ENCODE measurements at places on chromosomes 6 and 20.

DNA sequence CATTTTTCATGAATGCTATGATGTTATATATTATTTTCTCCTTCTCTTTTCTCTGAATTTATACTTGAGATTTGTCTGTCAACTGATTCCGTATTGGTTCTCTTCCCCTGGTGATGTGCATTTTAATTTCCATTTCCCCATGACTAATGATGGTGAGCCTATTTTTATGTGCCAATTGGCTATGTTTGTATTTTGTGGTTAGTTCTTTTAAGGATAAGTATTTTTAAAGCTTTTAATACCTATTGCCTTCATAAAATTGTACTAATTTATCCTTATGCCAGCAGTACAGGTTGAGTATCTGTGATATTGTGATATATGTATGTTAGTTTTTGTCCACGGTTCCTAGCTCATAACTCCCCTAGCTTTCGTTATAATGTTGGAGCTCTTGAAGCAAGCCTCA, 2.8 kb downstream of the POLH start:
- H3K27ac ChIP-seq: no peak overlapping the region
- H3K4me3 ChIP-seq: no peak overlapping the region
- peaks cover 3% of the 10 kb centered on the region for H3K36me3 ChIP-seq
- no peaks in the 10 kb centered on the region for H3K27me3 ChIP-seq

DNA sequence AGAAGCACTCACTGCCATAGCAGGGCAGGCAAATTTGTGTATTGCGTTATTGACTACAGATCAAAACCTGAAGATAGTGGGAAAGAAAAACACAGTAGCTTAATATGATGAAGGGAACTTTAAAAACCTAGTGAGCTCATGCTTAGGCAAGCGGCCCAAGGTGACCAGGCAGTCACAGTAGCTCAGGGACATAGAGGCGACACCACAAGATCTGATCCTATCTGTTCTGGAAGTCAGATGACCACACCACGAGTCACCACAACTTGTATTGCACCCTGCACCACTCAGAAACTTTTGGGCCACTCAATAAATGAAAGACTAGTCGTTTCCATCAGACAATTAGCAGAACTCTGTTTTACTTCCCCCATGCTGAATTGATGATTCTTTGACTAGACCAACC, 4.9 kb downstream of the CLIC5 start:
- H3K4me3 ChIP-seq: no peak overlapping the region
- H3K36me3 ChIP-seq: no peaks in the 10 kb centered on the region
- H3K27me3 ChIP-seq: no peaks in the 10 kb centered on the region
- H3K27ac ChIP-seq: no peak overlapping the region
- peaks cover 16% of the 10 kb centered on the region for H3K4me1 ChIP-seq
- DNase-seq: no peak

DNA sequence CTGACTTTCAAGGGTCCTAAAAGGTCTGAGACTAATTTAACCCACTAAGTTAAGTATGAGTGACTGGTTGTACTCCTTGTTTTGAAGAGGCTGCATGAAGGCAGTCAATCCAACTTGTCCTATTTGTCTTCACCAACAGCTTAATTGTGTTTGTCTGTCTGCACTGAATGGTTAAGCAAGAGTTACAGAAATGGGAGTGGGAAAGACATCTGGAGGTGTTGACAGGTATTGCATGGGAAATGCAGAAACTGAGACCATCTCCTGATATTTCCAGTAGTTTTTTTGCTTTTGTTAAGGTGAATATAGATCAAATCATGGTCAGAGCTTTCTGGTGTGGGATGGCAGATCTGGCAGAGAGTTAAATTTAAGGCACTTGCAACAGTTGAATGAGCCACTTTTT, 6.5 kb downstream of the FUT9 start:
- H3K4me3 ChIP-seq: no peak overlapping the region
- no peak for DNase-seq
- no peaks in the 10 kb centered on the region for H3K36me3 ChIP-seq
- H3K27me3 ChIP-seq: no peaks in the 10 kb centered on the region
- no peak overlapping the region for H3K27ac ChIP-seq

GRCh38 chr6:38528196-38528965, 111.3 kb downstream of the BTBD9 start:
- DNase-seq: no peak
- no peak overlapping the region for H3K27ac ChIP-seq
- no peaks in the 10 kb centered on the region for H3K4me1 ChIP-seq
- H3K36me3 ChIP-seq: no peaks in the 10 kb centered on the region
- H3K4me3 ChIP-seq: no peak overlapping the region

DNA sequence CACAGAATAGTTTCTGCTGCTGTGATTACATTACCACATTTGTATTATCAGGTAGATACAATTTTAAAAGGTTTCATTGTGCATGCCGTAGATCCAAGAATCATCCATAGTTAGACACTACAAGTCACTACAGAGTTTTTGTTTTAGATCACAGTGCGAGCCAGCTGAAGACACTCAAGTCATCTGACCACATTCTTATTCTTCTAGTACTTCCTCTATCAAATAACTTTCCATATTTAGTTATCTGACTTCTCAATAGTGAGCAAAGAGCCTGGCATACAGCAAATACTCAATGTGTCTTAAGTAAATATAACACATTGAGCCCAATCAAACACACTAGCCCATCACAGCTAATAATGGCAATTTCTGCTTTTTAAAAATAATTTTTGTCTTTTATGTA, 195.4 kb downstream of the ASCC3 start:
- H3K4me3 ChIP-seq: no peak overlapping the region
- no peaks in the 10 kb centered on the region for H3K4me1 ChIP-seq
- no peaks in the 10 kb centered on the region for H3K27me3 ChIP-seq
- H3K36me3 ChIP-seq: no peaks in the 10 kb centered on the region
- DNase-seq: no peak

DNA sequence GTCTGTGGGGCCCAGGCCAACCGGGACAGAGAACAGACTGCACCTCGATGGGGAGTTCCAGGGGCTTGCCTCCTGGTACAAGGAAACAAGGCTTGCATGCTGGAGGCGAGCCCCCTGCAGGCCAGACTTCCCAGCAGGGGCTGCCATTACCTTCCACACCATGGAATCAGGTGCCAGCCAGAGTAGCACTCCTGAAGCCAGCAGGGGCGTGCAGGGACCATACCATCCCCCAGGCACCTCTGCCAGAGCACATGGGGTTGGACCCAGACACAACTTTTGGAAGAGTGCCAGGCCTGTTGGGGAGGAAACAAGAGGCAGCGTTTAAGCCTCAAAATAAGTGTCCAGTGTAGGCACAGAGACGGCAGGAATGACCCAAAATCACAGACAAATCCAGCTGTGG, 6.5 kb downstream of the DDO start:
- H3K4me3 ChIP-seq: no peak overlapping the region
- no peak for DNase-seq
- H3K27ac ChIP-seq: no peak overlapping the region
- H3K36me3 ChIP-seq: no peaks in the 10 kb centered on the region

- H3K27me3 ChIP-seq: no peaks in the 10 kb centered on the region
- H3K27ac ChIP-seq: no peak overlapping the region
- no peaks in the 10 kb centered on the region for H3K4me1 ChIP-seq
- no peak for DNase-seq
Observed at GRCh38 chr6:89950879-89951391, 56.7 kb downstream of the GJA10 start.

DNA sequence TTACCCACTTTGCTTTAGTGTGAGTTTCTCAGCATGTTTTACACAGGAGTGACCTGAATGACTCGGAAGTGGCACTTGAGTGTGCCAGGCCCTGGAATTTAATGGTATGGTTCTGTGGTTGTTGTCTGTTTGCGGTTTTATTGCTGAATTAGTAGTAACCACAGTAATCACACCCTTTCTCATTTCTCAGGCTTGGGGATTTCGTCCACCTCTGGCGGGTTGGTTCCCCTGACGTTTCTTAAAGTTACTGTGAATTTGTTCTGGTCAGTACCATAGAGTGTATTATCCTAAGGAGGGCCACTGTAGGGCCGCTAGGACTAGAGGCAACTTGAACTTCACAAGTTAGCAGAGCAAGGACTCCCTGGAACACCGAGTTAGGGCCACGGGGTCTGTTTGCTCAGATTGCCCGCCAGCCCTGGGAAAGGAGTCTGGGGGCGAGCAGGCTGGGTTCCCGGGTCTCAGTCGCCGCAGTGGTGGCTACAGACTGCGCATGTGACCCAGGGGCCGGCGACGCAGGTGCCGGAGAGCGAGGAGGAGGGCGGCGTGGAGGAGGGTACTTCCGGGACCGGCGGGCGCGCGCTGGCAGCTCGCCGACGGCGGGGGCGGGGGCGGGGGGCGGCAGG, 546 bp upstream of the KLHL32 start:
- H3K27me3 ChIP-seq: no peaks in the 10 kb centered on the region
- peak overlapping the region; percentile 76 for H3K4me3 ChIP-seq
- H3K4me1 ChIP-seq: peaks cover 6% of the 10 kb centered on the region
- peak overlapping the region; percentile 81 for H3K27ac ChIP-seq

DNA sequence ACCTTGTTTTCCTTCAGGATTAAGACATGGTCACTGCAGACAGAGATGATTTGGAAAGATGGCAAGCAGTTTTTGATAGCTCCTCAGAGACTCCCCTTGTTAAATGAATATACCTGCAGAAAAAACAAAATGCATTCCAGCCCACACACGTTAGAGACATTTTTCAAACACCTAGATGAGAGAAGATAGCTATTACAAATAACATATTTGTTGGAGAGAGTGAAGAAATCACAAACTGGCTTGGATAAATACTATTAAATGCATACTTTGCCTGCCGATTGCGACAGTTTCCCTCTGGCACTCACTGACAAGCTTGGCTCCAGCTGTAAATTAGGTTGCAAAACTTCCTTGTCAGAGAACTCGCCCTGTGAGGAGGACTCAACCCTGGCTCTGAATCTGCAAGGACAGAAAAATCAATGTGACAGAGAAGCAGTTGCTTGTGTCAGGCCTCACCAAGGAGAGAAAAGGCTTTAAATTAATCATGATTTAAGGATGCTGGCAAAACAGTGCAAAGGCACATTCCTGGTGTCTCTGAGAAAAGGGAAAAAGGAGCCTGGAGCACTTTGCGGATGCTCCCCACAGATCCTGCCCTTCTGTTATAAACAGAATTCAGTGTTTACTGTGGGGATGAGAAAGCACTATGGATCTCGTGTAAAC, 423.7 kb upstream of the MARCKS start:
- no peak for DNase-seq
- peaks cover 23% of the 10 kb centered on the region for H3K4me1 ChIP-seq
- no peaks in the 10 kb centered on the region for H3K36me3 ChIP-seq
- H3K27ac ChIP-seq: no peak overlapping the region
- H3K27me3 ChIP-seq: no peaks in the 10 kb centered on the region
- no peak overlapping the region for H3K4me3 ChIP-seq

GRCh38 chr6:34493344-34493743, 27.5 kb downstream of the PACSIN1 start:
- H3K4me1 ChIP-seq: no peaks in the 10 kb centered on the region
- H3K36me3 ChIP-seq: no peaks in the 10 kb centered on the region
- no peak overlapping the region for H3K27ac ChIP-seq
- H3K4me3 ChIP-seq: no peak overlapping the region
- no peak for DNase-seq

DNA sequence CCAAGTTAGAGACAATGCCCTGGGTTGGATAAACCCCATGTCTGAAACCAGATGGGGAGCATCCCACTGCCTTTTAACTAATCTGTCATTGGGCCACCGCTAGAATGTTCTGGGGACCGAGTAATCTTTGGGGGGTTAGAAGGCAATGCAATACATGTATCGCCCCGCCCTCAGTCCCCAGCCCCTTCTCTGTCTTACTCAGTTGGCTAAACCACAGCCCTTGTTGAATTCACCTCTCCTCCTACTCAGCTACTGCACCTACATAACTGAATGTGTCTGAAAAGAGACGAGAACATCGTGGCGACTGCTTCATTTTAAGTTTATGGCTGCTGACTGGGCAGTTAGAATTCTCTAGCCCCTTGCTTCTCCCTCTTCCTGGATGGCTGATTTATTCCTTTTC, 15.1 kb upstream of the CCR6 start:
- no peaks in the 10 kb centered on the region for H3K27me3 ChIP-seq
- no peak overlapping the region for H3K4me3 ChIP-seq
- DNase-seq: no peak
- H3K4me1 ChIP-seq: no peaks in the 10 kb centered on the region
- no peaks in the 10 kb centered on the region for H3K36me3 ChIP-seq
- H3K27ac ChIP-seq: no peak overlapping the region

DNA sequence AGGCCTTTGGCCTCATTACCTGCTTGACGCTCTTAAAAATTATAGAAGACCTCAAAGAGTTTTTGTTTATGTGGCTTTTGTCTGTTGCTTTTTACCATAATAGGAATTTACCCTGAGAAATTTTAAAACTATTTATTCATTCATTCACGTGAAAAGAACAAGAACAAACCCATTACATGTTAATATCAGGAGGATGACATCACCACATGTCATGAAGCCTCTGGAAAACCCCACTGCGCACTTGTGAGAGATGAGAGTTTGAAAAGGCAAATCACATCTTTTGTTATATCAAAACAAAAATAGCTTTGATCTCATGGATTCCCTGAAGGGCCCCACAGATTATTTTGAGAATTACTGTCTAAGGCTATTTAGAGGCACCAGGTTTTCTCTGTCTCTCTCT, 61.3 kb upstream of the EYA2 start:
- H3K27ac ChIP-seq: no peak overlapping the region
- H3K27me3 ChIP-seq: no peaks in the 10 kb centered on the region
- H3K4me1 ChIP-seq: no peaks in the 10 kb centered on the region
- no peak for DNase-seq

DNA sequence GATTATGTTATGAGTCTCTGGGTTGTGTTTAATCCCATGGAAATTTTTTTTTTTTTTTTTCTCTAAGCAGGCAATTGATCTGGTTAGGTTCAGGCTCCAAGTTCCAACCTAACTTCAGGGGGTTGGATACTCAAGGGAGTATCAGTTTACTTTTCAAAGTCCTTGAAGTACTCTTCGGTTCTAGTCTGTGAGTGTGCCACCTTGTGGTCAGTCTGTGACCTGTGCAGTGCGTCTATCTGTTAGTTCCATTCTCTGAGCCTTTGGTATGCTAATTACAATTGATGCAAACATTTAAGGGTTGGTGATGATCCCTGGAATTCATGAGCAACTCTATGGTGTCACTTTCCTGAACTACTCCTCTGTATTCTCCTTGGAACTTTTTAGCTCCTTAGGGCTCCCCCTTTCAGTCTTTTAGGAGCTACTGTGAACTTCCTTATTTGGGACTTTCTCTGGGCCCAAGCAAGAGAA, 342.0 kb downstream of the SOX4 start:
- no peak overlapping the region for H3K27ac ChIP-seq
- no peak overlapping the region for H3K4me3 ChIP-seq
- no peaks in the 10 kb centered on the region for H3K36me3 ChIP-seq
- H3K4me1 ChIP-seq: no peaks in the 10 kb centered on the region
- no peak for DNase-seq

GRCh38 chr6:99353126-99353525, 3.7 kb upstream of the FAXC start:
- no peaks in the 10 kb centered on the region for H3K27me3 ChIP-seq
- no peak for DNase-seq
- H3K4me1 ChIP-seq: peaks cover 14% of the 10 kb centered on the region
- no peak overlapping the region for H3K27ac ChIP-seq

- H3K36me3 ChIP-seq: no peaks in the 10 kb centered on the region
- peaks cover 40% of the 10 kb centered on the region for H3K4me1 ChIP-seq
- peak overlapping the region; percentile 39 for H3K27ac ChIP-seq
- H3K27me3 ChIP-seq: no peaks in the 10 kb centered on the region
- DNase-seq: no peak
Observed at GRCh38 chr6:2792330-2793110, 27.3 kb downstream of the WRNIP1 start.

GRCh38 chr6:24060982-24061754, 64.8 kb upstream of the NRSN1 start:
- H3K27me3 ChIP-seq: no peaks in the 10 kb centered on the region
- no peak for DNase-seq
- H3K27ac ChIP-seq: no peak overlapping the region
- no peak overlapping the region for H3K4me3 ChIP-seq

- H3K27ac ChIP-seq: no peak overlapping the region
- no peaks in the 10 kb centered on the region for H3K27me3 ChIP-seq
- DNase-seq: no peak
- no peak overlapping the region for H3K4me3 ChIP-seq
- H3K4me1 ChIP-seq: peaks cover 39% of the 10 kb centered on the region
Observed at GRCh38 chr20:58984691-58985090, 3.6 kb downstream of the NELFCD start.
